ENCODE measurements at places on chromosomes 4 and X. TPM values are rescaled to one million over a fixed set of nuclear protein-coding genes. Genes with fewer than 3 reads are reported as not detected.

GRCh38 chrX:112642349-112642748, 37.4 kb downstream of the LHFPL1 start:
- no peak for DNase-seq

DNA sequence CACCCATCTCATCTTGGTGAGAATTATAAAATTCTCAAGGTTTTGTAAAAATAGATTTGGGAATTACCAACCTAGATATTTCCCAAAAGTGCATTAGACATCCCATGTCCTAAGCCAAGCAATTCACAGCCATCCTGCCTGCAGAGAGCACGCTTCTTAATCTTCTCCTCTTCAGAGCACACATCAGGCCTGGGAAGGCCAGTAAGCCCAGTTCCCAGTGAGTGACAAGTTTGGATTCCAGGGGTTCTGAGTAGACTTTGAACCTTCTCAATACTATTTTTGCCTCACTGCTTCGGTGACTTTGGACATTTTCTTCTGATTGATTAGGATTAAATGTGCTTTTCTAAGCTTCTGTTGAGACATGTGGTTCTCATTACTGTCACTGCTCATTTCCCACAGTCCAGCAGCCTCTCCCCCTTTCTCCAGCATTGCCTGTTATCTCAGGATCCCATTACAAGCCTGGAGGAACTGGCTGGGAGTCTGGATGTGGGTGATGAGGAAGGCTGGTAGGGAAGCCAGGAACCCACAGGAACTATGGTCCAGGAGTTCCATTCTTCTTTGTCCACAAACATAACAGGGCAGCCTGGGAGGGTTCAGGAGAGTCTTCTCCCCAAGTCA, 56.4 kb upstream of the TMEM150C start:
- DNase-seq, result no peak

DNA sequence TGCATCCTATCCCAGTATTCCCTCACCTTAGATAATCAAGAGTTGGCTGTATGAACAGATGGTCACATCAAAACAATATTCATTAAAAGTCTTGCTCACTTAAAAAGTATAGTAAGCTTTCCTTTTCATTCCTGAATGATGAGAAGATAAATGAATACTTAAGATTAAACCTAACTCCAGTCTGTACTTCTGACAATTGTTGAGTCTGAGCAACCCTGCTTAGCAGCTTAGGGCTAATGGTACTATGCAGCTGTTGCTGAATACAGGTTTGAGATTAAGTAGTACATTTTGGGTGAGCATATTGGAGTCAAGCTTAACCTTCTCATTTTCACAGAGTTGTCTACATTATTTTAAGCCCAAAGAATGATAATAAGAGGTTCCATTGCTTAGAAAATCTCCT, 121.7 kb upstream of the ETNPPL start:
- DNase-seq, result no peak

- no peak for DNase-seq
These were observed 185.3 kb upstream of the TAPT1 start for GRCh38 chr4:16411501-16412085.

TEC gene
- 4.3 TPM for total RNA-seq

TCEANC gene
- total RNA-seq, result 13.7 TPM

VEGFD gene
- total RNA-seq, result not detected

NAA11 gene
- not detected for total RNA-seq

GRCh38 chr4:183320211-183321059, at the start of gene CLDN22:
Gene CLDN22, minus strand, starts transcription at chr4:183320276. Its CDS starts 58 bp downstream, at chr4:183320218.
- DNase-seq, result no peak

- DNase-seq, result no peak
These were observed 173.6 kb upstream of the NUDT6 start for GRCh38 chr4:123096038-123096437.

GRCh38 chr4:52366621-52367020, 292.5 kb downstream of the USP46 start:
- no peak for DNase-seq

DNA sequence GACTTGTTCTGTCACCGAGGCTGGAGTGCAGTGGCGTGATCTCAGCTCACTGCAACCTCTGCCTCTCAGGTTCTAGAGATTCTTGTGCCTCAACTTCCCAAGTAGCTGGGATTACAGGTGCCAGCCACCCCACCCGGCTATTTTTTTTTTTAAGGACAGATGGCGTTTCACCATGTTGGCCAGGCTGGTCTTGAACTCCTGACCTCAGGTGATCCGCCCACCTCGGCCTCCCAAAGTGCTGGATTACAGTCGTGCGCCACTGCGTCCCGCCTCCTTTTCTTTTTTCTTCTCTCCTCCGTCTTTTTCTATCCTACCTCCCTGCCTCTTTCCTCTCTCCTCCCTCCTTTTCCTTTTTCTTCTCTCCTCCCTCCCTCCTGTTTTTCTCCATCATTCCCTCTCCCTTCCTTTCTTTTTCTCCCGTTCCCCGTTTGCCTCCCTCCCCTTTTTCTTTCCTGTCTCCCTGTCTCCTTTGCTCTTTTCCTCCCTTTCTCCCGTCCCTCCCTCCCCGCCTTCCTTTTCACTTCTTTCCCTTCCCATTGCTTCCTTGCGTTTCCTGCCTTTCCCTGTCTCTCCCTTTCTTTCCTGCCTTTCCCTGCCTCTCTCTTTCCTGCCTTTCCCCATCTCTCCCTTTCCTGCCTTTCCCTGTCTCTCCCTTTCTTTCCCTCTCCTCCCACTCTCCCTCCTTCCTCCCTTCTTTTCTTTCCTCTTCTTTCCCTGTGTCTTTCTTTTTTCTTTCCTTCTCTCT, 2.1 kb upstream of the SLC25A6 start:
- DNase-seq, result no peak

GRCh38 chrX:63746278-63746677, 38.7 kb downstream of the ARHGEF9 start:
- peak; percentile 40 for DNase-seq

GRCh38 chrX:103730796-103731493, 20.2 kb downstream of the TMEM31 start:
- DNase-seq, result no peak

SORCS2 gene
- not detected for total RNA-seq

- no peak for DNase-seq
These were observed 90.7 kb upstream of the SORBS2 start for GRCh38 chr4:185902654-185903053.

DNA sequence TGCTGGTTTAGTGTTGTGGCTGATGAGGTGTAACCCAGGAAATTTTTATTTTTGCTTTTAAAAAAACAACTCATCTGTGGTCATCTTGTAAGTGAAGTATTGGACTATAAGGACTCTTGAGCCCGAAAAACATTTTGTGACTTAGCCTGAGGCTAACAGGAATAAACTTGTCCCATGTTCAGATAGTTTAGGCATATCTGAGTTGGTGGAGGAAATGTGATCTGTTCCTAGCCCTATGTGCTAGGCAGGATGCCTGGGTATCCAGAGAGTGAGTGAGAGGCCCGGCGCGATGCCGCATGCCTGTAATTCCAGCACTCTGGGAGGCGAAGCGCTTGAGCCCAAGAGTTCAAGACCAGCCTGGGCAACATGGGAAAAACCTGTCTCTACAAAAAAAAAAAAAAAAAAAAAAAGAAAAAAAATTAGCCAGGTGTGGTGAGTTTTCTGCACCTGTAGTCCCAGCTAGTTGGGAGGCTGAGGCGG, 3.7 kb downstream of the SMS start:
- DNase-seq, result no peak

- no peak for DNase-seq
These were observed 42.9 kb downstream of the RBM47 start for GRCh38 chr4:40586729-40587128.

DNA sequence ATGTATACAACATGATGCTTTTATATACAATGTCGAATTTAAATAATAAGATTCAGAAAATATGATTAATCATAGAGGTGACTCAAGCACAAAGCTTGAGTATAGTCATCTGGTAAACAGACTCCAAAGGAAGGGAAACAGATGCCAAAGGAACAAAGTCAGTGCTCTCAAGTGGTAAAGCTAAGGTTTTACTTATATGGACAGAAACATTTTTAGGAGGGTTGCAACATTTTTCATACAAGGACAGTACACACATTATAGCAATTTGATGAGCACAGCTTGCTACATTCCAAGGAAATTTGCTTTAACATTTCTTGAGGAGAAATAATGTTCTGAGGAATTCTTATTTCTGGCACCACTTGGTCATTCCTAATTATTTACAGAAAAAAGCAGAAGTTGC, 333.4 kb upstream of the AADAT start:
- no peak for DNase-seq

DNA sequence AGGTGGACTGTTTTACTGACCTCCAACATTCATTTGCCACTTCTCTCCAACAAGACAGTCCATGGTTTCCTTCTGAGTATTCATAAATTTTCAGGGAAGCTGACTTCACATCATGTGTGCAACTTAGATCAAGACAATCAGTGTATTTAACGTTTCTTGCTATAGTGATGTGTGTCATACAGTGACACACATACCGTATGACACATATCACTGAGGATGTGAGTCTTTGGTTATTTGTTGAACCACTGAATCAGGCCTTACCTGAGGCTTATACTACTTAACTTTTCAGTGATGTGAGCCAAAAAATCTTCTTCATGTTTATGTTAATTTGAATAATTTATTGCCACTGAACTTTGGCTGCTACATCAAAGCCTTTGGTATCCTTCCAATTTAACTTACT, 166.8 kb downstream of the BMPR1B start:
- DNase-seq, result no peak

DNA sequence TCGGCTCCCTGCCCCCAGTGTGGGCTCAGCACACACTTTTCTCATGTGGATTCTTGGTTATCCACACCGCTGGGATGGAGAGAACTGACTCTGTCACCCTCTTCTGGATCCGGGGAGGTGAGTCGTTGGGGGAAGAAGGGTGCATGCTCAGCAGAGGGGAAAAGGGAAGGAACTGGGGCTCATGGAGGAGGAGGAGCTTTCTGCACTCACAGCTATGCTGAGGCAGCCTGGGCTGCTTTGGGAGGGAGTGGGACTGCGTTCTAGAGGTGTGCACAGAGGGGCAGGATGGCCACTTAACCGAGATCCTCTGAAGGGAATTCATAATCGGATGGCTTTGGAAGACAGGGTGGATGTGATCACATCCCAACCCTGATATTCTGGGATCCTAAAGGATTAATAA, 51.6 kb downstream of the RTL5 start:
- no peak for DNase-seq

GRCh38 chrX:148601034-148601433, 100.6 kb downstream of the AFF2 start:
- DNase-seq, result no peak

ARMCX2 gene
- 24.1 TPM for total RNA-seq

GRCh38 chrX:25151749-25152148, 136.0 kb upstream of the ARX start:
- no peak for DNase-seq

GRCh38 chr4:94038195-94038594, 169.5 kb upstream of the SMARCAD1 start:
- no peak for DNase-seq

DNA sequence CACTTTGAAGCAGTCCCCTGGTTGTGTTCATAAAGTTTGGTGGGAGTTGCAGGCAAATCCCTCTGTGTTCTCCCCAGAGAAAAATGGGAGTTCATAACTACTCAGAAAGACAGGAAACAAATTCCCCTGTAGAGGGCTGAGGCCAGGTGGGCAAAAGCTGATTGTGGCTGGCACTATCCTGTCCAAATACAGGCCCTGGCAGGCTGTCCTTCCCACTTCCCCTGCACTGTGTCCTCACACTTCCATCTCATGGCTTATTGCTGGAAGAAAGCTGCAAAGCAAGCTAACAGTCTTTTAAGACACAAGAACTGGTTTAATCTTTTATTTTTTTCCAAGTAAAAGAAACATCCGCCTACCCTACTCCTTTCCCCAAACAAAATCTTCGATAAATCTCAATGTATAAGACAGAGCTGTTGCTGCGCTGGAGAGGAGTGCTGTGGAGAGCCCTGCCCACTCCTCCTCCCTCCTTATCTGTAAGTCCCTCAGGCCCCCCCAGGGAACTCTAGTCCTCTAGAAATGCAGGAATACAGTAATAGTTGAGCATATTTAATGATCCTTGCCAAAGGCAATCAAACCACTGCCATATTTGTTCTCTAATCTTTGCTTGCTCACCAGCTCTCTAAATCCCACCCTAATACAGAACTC, 14.0 kb downstream of the TAPT1 start:
- DNase-seq, result no peak

DNA sequence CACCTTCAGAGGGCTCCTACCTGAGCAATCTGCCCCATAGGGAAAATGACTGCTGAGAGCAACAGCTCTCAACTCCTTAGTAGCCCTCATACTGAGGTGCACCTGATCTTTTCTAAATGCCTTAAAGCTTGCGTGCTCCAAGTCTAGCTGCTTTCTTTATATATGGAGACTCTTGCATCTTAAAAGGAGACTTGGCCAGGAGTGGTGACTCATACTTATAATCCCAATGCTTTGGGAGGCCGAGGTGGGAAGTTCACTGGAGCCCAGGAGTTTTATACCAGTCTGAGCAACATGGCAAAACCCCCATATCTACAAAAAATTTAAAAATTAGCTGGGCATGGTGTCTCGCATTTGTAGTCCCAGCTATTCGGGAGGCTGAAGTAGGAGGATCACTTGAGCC, 78.1 kb upstream of the TRIM2 start:
- DNase-seq, result no peak

FGD1 gene
- total RNA-seq, result not detected

ARHGAP4 gene
- total RNA-seq, result 324 TPM

MAMLD1 gene
- total RNA-seq, result 0.31 TPM

GRCh38 chr4:177281351-177281909, 28.2 kb upstream of the NEIL3 start:
- DNase-seq, result no peak

DNA sequence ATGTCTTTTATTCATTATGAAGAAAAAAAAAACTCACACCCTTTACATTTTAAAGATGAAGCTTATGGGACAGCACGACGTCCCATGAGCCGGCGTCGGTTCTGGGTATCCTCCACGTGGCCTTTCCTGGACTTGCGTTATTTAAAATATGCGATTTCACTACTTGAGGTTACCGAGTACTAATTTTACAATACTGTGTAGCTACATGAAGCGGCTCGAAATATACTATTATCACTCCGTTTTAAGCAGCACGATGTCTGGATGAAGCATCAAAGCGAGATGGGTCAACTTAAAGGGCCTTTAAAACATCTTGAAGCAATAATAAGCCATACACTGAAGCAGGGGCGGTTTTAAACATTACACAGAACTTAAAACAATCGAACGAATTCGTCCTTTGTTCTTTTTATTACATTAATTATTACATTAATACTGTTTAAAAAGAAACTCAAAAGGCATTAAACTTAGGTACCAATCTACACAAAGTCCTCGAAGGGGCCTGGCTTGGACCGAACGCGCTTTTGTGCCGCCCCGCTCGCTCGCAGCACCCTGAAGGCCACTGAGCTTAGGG, 1.4 kb upstream of the KLF3 start:
- DNase-seq, result no peak

GRCh38 chr4:135122457-135122856, 920.9 kb upstream of the PABPC4L start:
- DNase-seq, result no peak

DNA sequence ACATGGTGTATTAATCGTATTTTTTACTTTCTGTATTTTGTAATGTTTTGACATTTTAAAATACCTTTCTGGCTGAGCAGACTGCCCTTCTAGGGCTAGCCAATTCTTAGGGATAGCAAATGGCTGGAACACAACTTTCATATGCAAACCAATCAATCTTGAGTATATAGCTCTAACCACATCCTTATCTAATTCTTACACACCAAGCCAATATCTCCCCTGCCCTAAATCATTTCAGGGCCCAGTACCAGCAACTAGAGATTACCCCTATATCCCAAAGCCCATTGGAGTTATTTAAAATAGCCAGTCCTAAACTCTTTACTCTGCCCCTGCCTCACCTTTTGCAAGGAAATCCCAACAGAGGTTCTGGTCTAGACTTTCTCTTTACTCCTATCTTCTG, 58.3 kb downstream of the INTS12 start:
- DNase-seq, result no peak

GRCh38 chr4:157222771-157223160, 2.2 kb downstream of the GRIA2 start:
- no peak for DNase-seq
